ENCODE measurements at places on chromosomes 3 and 15.

- DNase-seq = no peak
Observed at GRCh38 chr15:101242160-101242998, 9.5 kb downstream of the CHSY1 start.

GRCh38 chr3:132555306-132556035 lies 41.6 kb upstream of the ACKR4 start:
- no peak for DNase-seq

- no peak for DNase-seq
Observed at GRCh38 chr3:138359148-138359918, 11.0 kb downstream of the MRAS start.

DNA sequence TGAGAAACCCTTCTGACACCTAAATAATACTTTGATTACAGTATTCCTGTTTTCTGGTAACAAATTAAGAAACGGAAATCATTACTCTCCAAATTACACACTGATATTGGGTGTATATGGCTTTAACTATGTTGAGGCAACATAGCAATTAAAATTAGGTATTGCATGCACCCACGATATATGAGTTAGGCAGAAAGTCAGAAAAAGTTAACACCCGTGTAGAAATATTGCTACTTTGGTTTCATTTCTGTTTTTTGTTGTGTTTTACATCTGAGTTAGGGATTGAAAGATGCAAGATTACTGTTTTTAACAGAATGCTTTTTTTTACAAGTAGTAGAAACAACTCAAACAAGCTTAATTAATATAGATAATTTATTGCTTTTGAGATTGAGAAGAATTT lies 327.8 kb downstream of the GBE1 start:
- no peak for DNase-seq

DNA sequence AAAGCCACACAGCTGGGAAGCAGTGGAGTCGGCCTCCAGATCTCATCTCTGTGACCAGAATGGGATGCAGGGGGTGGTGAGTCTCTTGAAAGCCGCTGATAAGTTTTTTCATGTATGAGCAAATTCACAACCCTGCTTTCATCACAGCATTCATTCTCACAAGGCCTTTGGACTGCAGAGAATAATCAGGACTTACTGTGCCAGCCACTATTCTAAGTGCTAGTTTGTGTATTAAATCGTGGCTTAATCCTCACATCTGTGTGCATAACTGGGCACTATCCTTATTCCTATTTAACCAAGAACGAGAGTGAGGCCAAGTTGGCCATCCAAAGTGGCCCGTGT lies 64.2 kb upstream of the POLG start:
- no peak for DNase-seq

GRCh38 chr3:40961104-40961857 lies 238.0 kb upstream of the CTNNB1 start:
- no peak for DNase-seq

DNA sequence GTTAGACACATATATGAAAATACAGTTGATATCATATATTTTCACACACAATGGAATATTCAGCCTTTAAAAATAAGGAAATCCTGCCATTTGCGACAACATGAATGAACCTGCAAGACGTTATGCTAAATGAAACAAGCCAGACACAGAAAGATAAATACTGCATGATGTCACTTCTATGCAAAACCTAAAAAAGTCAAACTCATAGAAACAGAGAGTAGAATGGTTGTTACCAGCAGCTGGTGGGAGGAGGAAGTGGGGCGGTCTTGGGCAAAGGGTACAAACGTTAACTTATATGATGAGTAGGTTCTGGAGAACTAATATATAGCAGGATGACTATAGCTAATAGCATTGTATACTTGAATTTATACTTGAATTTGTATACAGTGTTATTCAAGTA lies 213.2 kb upstream of the NR2F2 start:
- no peak for DNase-seq

DNA sequence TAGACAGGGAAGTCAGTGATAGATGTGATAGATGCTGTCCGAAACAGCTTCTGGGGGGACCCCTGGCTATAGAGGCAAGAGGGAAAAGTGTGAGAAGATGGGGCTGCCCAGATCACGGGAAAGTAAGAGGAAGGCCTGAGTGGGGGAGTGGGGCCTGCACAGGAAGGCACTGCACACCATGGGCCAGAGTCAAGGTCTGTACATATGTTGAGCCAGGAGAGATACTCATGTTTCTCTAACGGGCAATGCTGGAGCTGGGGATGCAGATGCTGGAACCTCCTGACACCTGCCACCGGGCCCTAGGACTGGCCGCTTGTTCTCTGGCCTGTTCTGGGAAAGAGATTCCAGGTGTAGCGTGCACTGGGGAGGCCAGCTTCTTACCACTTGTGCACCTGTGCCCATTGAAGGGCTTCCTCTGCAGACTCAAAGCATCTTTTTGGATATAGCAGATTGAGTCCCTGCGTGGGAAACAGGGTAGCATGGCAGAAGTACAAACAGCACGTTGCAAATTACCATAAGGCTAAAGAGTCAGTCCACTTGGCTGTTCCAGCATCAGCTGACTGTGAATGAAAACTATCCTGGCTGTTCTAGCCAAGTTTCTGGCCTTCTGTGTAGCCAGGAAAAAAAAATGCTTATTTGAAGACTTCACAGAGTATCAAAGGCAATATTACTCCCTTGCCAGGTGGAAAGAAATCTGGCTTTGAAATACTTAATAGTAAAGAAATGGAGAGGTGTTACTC lies 77.1 kb upstream of the GSK3B start:
- no peak for DNase-seq

DNA sequence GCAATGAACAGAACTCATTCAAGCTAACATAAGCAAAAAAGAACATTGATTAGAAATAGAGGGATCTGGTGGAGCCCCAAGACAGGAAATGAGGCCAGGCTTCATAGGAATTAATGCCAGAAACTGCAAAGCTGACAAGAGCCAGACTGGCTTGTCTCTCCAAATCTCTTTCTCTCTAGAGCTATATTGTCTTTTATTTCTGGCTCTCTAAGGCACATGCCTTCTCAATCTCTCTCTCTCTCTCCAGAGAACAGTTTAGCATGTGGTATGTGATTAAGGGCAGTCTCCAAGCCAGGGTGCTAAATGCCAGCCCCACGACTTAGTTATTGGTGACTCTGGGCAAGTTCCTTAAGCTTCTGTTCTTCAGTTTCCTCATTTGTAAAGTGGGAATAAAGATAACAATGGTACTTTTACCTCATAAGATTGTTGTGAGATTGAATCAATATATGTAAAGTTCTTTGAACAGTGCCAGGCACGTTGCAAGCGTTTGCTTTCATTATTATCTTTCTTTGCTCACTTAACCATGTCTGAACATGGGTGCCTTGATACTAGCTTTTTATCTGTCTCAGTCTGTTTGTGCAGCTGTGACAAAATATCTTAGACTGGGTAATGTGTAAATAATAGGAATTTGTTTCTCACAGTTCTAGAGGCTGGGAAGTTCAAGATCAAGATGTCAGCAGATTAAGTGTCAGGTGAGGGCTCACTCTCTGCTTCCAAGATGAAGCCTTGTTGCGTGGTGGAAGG lies 123.2 kb downstream of the BDH1 start:
- no peak for DNase-seq

DNA sequence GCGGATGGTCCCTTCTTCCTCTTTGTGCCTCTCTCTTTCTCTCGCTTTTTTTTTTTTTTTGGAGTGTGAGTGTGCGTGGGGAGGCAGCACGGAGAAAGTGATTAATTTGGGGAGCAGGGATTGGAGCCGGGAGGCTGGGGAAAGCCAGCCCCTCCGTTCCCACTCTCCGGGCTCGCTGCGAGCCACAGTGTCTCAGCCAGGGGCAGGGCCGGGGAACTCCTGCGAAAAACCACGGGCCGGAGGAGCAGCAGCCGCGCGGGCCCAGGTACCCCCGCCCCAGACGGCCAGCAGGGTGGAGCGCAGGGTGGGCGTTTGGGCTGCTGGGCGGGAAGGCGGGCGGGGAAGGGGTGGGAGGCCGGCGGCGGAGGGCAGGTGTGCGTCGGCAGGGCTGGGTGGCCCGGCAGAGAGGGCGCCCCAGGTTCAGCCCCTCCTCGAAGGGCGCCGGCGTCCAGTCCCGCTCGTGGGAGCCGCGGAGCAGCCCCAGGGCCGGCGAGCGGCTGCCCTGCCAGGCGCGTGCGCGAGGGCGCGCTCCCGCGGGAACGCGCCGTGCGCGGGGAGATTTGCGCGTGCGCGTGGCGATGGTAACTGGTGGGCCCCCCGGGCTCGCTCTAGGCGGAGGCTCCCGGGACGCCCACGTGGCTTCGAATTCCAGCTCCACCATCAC lies 1.4 kb downstream of the CHL1 start:
- DNase-seq = no peak

DNA sequence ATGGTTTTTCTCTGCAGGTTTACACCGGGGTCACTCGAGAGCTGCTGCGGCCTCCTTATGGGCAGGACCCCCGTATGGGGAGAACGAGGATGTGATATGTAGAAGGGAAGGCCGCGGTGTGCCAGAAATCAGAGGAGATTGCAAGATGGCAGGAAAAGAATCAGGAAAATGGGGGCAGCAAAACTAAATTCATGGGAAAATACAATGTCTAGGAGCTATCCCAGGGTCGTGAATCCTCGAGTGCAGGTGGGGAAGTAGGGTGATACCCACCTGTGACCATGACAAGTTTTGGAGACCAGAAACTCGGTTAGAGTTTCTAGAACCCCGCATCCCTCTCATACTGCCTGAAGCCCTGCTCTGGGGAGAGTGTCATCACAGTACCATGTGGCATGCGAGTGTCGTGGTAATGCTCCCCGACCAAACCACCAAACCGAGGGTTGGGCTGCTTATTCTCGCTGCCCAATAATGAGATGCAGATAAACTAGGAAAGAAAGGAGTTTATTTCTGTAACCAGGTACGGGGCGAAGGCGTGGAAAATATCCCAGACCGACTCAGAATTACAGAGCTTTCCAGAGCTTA lies 781 bp downstream of the TRNT1 start:
- no peak for DNase-seq

DNA sequence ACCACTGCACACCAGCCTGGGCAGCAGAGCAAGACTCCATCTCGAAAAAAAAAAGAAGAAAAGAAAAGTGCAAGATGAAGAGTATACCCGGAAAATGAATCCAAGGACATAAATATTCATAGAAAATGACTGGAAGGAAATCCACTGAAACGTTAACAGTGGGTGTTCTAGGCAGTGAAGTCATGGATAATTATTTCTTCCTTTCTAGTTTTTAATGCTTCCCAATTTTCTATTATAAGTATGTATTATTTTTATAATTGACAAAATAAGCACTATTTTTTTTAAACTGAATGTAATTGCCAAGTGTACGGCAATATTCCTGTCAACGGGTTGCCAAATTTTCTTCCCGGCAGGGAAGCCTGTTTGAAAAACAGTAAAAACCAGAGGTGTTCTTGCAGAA lies 37.4 kb upstream of the MGLL start:
- DNase-seq = no peak

DNA sequence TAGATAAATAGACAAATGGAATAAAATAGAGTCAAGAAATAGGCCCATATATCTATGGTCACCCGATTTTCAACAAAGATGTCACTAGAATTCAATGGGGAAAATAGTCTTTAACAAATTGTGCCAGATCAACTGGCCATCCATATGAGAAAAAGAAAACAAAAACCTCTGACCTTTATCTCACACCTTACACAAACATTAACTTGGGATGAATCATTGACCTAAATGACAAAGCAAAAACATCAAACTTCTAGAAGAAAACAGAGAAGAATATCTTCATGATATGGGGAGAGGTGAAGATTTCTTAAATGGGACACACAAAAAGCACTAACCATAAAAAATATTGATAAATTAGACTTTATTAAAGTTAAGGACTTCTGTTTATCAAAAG lies 31.9 kb downstream of the ITGA11 start:
- no peak for DNase-seq

- DNase-seq = no peak
Observed at GRCh38 chr3:107193116-107193515, 184.1 kb upstream of the CCDC54 start.

Data from right forelimb (tissue), 1 donor.